ENCODE measurements at places on chromosomes 6 and 20.

DNA sequence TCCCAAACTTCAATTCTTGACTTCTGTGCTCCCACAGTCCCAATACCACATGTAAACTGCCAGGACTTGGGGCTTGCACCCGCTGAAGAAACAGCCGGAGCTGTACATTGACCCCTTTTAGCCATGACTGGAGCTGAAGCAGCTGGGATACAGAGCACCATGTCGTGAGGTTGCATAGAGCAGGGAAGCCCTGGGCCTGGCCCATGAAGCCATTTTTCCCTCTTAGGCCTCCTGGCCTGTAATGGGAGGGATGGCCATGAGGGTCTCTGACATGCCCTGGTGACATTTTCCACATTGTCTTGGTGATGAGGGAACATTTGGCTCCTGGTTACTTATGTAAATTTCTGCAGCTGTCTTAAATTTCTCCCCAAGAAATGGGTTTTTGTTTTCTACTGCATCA lies 9.8 kb downstream of the RHAG start:
- no peak for DNase-seq

DNA sequence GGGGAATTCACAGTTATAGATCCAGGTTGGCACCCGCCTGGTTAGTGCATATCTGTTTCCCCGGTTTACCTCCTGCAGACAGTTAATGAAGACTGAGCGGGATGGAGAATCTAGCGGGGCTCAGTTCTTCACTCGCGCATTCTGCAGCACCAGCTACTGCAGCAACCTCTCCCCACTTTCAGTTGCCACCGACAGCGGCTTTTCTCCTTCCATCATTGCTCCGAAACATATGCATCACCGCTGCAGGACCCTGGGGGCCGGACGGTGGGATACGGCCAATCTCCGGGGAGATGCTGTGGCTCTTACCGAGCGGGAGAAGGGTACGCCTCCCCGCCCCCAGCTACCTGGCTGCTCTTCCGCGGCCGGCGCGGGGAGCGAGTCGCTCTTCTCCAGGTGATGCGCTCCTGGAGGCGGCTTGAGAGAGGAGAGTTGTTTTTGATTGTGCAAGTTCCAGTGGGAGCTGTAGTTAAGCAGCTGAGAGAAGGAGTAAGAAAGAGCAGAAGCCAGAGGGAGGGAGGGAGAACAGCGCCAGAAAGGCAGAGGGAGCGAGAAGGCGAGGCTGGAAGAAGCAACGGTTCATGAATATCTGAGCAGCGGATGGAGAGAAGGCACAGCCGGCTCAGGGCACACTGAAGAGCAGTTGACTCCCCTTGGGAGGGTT lies at the start of gene SGK1:
SGK1 (minus strand) TSS at position 642 of the 661 bp plus-strand sequence. CDS start 652 bp downstream, outside the sequence.
- peak; percentile 17 for DNase-seq

DNA sequence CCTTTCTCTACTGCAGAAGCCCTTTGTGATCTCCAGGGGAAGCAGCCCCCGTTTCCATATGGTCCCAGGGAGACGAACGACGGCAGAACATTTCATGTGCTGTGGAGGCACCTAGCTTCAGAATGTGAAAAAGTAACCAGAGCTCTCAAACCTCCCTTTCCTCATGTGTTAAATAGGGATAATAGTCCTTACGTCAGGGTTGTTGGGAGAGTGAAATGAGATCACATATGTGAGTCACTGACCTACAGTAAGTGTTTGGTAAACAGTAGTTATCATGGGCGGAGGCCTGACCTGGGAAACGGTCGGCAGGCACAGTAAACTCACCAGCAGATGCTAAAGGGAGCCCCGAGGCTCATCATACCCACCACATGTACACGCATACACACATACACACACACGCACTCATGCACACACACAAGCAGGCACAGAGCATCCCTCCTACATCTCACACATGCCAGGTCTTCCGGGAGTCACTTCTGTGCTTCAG lies 89.7 kb downstream of the LY86 start:
- no peak for DNase-seq

GRCh38 chr20:703426-703825 lies 27.8 kb upstream of the SCRT2 start:
- DNase-seq = no peak
